Head of caudate nucleus (tissue), 42 donors: ENCODE measurements at places on chromosomes 4 and X.

DNA sequence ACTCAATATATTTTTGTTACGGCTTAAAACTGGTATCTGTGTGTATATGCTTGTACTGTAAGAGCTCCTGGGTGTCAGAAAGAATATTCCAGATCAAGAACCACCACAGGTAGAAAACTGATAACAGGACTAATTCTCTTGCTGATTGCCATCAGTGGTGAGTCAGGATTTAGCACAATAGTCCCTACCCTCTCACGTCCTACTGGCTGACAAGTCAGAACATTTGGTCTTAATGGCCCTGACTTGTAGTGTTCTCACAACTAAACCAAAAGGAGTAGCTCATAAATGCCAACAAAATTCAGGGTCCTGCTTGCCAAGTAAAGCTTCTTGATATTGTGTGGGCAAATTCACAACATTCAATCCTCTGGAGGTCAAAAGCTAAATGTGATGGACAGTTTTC lies 105.2 kb upstream of the MAB21L2 start:
- DNase-seq: no peak

GRCh38 chrX:8364369-8365141 lies 100.1 kb upstream of the VCX3B start:
- DNase-seq: peak; percentile 31

- no peak for DNase-seq
These were observed 50.8 kb upstream of the MTMR1 start for GRCh38 chrX:150642423-150642822.

DNA sequence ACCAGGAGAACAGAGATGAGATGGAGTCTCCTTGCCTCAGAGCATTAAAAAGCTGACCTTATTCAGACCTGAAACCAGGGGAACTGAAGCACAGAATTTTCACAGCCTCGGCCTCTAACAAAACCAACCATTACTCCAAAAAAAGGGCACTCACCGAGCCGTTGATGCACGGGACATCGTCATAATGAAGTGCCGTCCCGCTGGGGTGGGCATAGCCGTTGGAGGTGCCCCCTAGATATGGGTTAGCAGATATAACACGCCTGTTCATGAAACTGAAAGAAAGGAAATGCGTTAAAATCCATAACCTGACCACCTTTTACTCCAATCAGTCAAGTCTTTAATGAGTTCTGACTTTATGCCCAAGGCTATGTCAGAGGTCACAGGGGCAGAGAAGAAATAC lies 153.6 kb downstream of the AFAP1 start:
- no peak for DNase-seq

- DNase-seq: no peak
These were observed 4.8 kb upstream of the NKAP start for GRCh38 chrX:119948381-119948780.

DNA sequence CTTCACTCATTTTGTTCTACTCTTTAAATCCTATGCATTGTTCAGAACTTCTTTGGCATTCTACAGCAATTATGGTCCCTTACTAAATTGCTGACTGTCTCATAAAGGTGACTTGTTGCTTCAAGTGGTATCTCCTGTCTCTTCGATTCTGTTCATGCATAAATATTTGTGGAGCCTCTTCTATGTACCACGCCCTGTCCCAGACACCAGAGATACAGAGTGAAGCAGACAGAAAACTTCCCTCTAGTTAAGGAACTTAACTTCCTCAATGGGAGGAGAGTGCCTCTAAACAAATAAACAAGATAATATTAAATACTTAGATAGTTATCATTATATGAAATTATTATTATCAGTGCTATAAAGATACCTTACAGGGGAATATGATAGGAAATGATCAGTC lies 235.7 kb downstream of the FRAS1 start:
- no peak for DNase-seq

DNA sequence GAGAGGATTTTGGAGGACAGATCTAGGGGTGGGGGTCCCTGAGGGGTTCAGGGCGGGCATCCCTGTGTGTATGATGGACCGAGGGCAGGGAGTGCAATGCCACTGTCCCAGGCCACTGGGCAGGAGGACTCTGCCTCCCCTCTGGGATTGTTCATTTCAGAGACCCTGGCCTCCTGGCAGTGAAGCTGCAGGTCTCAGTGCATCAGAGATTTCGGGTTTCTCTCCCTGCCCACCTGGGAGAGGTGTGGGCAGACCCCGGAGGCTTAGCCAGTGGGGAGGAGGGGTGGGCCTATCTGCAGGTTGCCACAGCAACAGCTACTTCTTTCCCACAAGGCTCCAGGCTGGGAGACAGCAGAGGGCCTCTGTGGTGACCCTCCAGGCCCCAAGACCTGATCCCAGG lies 80.1 kb upstream of the LRPAP1 start:
- no peak for DNase-seq

DNA sequence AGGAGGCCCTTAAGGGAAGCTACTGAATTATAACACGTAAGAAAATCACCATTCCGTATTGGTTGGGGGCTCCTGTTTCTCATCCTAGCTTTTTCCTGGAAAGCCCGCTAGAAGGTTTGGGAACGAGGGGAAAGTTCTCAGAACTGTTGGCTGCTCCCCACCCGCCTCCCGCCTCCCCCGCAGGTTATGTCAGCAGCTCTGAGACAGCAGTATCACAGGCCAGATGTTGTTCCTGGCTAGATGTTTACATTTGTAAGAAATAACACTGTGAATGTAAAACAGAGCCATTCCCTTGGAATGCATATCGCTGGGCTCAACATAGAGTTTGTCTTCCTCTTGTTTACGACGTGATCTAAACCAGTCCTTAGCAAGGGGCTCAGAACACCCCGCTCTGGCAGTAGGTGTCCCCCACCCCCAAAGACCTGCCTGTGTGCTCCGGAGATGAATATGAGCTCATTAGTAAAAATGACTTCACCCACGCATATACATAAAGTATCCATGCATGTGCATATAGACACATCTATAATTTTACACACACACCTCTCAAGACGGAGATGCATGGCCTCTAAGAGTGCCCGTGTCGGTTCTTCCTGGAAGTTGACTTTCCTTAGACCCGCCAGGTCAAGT lies 6.9 kb upstream of the MSANTD1 start:
- DNase-seq: peak; percentile 41

- no peak for DNase-seq
These were observed 26.5 kb downstream of the HAND2 start for GRCh38 chr4:173503330-173504180.

DNA sequence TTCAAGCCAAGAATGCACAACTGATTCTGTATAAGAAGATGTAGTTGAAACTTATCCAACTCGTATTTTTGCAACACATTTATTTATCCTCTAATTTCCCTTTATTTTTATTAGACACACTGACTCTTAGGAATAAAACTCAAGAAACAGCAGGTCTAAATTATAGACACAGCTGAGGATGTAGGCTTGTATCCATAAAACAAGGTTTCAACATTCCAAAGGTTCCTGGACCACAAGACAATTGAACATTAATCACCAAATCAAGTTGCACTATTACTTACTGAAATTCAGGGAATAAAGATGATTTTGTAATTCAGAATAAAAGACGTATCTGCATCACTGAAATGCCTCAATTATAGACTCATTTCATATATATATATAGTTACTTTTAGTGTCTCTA lies 683.5 kb upstream of the GRIA3 start:
- no peak for DNase-seq

DNA sequence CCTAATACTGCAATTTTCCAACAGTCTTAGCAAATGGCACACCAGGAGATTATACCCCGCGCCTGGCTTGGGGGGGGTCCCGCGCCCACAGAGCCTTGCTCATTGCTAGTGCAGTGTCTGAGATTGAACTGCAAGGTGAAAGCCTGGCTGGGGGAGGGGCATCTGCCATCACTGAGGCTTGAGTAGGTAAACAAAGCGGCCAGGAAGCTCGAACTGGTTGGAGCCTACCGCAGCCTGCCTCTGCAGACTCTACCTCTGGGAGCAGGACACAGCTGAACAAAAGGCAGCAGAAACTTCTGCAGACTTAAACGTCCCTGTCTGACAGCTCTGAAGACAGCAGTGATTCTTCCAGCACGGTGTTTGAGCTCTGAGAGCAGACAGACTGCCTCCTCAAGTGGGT lies 172.8 kb upstream of the NAP1L5 start:
- no peak for DNase-seq

- no peak for DNase-seq
These were observed 4.2 kb downstream of the MYL5 start for GRCh38 chr4:678331-679103.

GRCh38 chr4:41991916-41992767 lies 1.8 kb downstream of the SLC30A9 start:
- DNase-seq: no peak

- DNase-seq: no peak
These were observed 118.1 kb downstream of the ATXN3L start for GRCh38 chrX:13201605-13202219.

DNA sequence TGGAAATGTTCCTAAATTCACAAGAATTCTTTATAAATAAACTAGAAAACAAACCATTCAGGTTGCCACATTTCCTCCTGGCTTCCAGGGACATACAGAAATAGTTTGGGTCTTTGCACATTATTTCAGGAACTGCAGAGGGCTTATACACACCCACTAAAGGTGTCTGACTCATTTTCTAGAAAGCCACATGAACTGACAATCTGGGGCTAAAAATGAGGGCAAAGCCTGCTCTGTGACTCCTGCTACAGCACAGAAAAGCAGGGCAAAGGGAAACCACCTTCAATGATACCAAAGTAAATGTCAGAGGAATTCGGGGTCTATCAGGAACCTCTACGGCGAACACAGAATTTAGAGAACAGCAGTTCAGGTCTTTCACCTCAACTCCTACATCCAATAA lies 112.2 kb upstream of the MAP3K15 start:
- DNase-seq: no peak

DNA sequence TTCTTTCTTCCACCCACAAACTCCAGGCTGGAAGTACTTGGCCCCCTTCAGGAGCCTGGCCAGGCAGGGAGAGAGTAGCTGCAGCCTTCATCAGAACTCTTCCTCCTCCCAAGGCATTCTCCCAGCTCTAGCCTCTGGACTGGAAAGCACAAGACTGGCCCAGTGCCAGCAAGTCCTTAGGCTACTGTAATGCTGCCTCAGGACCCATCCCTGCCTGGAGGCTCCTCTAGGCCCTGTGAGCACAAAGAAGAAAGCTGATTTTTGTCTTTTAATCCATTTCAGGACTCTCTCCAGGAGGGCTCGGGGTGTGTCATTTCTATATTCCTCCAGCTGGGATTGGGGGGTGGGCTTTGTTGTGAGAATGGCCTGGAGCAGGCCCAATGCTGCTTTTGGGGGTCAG lies 10.8 kb downstream of the AWAT2 start:
- DNase-seq: no peak

DNA sequence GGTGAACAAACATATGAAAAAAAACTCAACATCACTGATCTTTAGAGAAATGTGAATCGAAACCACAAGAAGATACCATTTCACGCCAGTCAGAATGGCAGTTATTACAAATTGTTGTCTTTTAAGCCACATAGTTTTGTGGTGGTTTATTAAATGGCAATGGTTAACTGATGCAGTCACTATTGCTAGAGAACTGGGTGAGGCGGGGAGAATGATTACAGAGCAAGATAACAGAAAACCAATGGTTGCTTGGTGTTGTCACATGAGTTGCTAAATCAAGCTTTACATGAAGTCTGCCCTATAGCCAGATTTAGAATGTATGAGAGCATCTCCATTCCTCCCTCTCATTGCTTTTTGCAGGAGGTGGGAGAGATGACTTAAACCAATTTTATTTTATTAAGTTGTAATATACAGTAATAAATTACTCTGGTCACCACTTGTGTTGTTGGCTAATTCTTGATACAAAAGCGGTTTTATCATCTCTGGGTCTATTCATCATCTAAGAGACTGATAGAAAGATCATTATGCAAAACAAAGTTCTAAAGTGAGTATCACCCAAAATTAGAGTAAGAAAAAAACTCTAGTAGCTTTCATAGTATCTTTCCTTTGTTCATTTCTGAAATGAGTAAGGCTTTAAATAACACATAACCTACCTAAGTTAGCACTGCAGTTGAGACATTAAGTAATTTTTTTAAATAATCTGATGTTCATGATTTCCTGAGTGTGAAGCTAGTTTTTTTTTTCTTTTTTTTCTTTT lies 859.5 kb downstream of the STIM2 start:
- DNase-seq: no peak

DNA sequence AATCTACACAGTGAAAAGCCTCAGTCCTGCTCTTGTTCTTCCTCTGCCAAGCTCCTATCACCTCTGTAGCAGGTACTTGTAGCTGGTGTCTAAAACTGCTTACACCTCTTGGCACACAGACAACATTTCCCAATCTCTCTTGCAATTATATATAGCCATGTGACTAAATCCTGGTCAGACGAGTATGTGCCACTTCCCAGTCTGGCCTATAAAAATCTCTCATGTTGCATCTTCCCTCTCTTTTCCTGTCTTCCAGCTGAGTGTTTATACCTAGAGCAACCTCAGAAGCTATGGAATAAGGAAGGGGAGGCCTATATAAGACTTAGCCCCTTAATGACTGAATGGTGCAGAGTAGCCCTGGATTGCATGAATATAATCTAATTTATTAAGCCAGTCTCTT lies 105.8 kb downstream of the RNF150 start:
- DNase-seq: no peak

DNA sequence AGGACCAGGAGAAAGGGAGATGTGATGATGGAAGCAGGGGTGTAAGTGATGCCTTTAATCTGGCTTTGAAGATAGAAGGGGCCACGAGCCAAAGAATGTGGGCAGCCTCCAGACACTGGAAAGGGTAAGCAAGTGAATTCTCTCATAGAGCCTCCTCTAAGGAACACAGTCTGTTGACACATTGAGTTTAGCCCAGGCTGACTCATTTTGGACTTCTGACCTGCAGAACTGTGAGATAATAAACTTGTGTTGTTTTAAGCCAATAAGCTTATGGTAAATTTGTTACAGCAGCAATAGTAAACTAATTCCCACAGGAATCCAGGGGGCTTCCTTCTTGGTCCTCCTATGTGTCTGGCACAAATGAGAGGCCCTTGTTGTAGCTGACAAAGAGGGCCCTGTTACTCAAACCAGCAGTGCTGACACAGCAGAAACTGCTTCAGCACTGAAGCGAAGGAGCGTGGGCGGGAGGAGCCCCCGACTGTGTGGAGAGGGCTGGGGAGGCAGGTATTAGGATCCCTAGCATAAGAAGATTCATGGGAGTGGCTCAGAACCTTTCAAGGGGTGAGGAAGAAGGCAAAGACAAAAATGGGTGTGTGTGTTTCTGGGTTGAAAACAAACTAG lies 268.7 kb downstream of the NR3C2 start:
- no peak for DNase-seq

GRCh38 chr4:153555730-153556434 lies 89.7 kb downstream of the TMEM131L start:
- DNase-seq: no peak

DNA sequence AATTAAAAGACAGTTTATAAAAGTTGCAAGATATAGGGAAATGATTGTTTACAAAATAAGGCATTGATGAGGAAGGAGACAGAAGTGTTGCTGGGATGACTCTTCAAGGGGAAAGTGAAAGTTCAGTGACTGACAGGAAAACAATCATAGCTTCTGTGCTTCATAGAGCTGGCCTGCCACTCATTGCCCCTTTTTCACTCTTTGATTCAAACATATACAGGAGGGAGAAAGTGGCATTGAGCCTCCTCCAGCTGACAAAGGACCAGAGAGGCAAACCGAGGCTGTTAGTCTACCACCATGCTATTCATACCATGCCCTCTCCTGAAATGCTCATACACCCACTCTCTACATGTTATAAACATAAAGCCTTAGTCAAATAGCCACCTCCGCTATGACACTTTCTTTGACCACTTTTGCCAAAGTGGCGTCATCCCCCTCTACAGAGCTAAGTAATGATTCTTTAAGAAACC lies 79.2 kb upstream of the ATOH1 start:
- no peak for DNase-seq
